ENCODE measurements at places on chromosomes 6 and 20.
A peak's percentile ranks its signal among the peaks of the same experiment; 100 is the strongest.

DNA sequence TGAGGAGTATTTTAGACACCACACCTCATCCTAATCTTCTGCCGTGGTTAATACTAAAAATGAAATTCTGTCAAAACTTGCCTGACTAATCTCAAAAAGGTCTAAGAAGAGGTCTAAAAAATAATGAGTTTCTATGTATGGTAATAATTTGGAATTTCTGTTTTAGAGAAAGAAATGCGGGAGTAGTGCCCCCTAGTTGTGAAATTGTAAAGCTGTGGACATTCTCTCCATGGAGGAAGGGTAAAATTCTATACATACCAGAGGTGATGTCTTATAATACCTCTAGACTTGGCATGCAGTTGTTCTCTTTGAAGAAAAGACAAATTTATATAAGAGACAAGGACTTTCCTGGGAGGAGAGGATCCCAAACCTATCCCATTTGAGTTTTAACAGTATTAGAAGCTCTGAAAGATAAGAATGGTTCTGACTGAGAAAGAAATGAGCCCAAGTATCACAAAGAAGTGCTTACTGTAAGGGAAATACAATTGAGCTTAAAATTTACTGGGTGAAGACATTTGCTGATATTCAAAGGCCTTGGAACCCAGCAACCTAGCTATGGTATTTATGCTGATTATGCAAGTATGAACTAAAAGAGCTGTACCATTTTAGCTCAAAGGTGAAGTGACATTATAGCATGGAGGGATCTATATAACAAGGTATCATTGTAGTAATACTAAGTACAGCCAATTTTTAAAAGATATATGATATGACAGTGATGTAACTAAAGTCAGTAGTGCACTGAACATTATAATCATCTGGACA lies 5.1 kb upstream of the EPHA7 start:
- no peak for DNase-seq

- DNase-seq = peak; percentile 79
Observed at GRCh38 chr6:137882225-137882961, 15.3 kb downstream of the TNFAIP3 start.

DNA sequence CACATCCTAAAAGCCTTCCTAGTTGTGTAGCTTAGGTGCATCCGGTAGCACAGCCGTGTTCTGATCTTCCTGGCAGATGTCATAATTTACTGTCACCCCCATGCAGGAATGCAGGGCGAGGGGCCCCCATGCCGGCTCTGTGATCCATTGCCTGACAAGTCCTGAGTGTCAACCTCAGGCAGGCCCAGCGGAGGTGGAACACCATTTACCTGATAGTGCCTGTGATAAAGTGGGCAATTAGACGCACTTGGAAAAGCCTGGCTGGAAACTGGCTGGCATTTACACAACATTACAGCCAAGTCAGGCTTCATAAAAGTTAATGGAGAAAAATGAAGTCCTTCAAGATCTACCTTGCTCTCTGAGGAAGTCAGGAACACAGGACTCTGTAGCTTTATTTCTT lies 521.4 kb upstream of the JAG1 start:
- DNase-seq = no peak

GRCh38 chr6:30840935-30841643 lies 43.2 kb upstream of the DDR1 start:
- DNase-seq = no peak

GRCh38 chr20:513429-513828 lies 30.2 kb downstream of the CSNK2A1 start:
- DNase-seq = no peak

DNA sequence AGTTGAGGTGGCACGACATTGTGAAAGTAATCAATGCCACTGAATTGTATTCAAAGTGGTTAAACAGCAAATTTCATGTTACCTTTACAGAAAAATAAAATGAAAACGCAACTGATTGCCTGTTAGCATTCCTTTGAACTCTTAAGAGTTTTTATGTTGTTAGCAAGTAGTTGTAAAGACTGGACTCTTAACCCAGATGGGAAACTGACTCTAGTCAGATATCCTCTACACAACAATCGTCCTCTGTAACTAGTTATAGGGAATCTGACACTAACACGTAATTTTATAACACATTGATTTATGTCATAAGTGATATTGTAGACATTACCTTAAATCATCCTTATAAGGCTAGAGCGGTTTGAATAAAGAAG lies 3.0 kb upstream of the FBXO9 start:
- DNase-seq = no peak

GRCh38 chr20:38073307-38074071 lies 39.9 kb downstream of the RPRD1B start:
- no peak for DNase-seq

DNA sequence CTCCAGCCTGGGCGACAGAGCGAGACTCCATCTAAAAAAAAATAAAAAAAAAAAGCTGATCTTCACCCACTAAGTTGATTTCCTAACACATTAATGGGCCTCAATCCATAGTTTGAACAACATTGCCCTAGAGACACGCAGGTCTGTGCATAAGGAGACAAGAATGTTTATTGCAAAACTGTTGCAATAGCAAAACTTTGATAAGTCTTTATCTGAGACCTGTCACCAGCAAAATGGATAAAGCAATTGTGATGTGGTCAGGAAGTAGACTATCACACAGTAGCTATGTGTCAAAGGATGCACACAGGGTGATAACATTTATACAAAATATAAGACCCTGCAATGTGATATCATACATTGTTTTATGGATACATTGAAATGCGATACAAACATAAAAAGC lies 4.2 kb upstream of the ITPR3 start:
- DNase-seq = no peak
